Lower lobe of right lung (tissue), 2 donors: ENCODE measurements at places on chromosomes 11 and 22. TPM values are rescaled to one million over a fixed set of nuclear protein-coding genes. Genes with fewer than 3 reads are reported as not detected.

DNA sequence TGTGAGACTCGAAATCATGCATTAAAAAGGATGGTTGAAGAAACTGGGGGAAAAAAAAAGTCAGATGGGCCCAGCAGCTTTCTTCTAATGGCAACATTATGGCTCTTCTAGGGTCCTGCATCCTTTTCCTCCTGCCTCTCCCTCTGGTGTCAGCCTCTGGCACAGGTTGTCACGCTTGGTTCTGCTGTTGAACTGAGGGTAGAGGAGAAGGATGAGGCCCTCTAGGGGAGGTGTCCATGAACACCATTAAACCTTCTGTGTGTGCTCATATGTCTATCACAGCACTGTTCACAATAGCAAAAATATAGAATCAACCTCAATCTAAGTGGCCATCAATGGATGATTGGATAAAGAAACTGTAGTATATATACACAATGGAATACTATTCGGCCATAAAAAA lies 36.0 kb downstream of the BUD13 start:
- no peaks in the 10 kb centered on the region for H3K36me3 ChIP-seq
- H3K4me1 ChIP-seq: peaks cover 1% of the 10 kb centered on the region
- no peaks in the 10 kb centered on the region for H3K27me3 ChIP-seq

GRCh38 chr11:59598961-59599360 lies 16.6 kb downstream of the OSBP start:
- no peak for DNase-seq
- peaks cover 100% of the 10 kb centered on the region for H3K36me3 ChIP-seq
- H3K27ac ChIP-seq: no peak overlapping the region
- no peaks in the 10 kb centered on the region for H3K4me1 ChIP-seq

GRCh38 chr11:1916986-1917522 lies 2.4 kb upstream of the TNNT3 start:
- no peak overlapping the region for H3K27ac ChIP-seq
- no peaks in the 10 kb centered on the region for H3K27me3 ChIP-seq
- no peaks in the 10 kb centered on the region for H3K4me1 ChIP-seq
- H3K4me3 ChIP-seq: no peak overlapping the region

The KIF18A gene
- 2.4 TPM for total RNA-seq

GRCh38 chr11:26086028-26086427 lies 245.9 kb upstream of the ANO3 start:
- H3K4me1 ChIP-seq: no peaks in the 10 kb centered on the region
- no peak overlapping the region for H3K4me3 ChIP-seq
- H3K27me3 ChIP-seq: no peaks in the 10 kb centered on the region
- H3K36me3 ChIP-seq: no peaks in the 10 kb centered on the region
- no peak for DNase-seq

The MUC5B gene
- 57.5 TPM for total RNA-seq

- H3K27ac ChIP-seq: no peak overlapping the region
- no peaks in the 10 kb centered on the region for H3K27me3 ChIP-seq
- peak; percentile 69 for DNase-seq
- no peak overlapping the region for H3K4me3 ChIP-seq
- H3K4me1 ChIP-seq: peaks cover 58% of the 10 kb centered on the region
These were observed 17.1 kb upstream of the MOB2 start for GRCh38 chr11:1503708-1504104.

GRCh38 chr22:39176143-39176713 lies 23.7 kb upstream of the CBX7 start:
- H3K4me1 ChIP-seq: peaks cover 80% of the 10 kb centered on the region
- no peaks in the 10 kb centered on the region for H3K27me3 ChIP-seq
- peak; percentile 70 for DNase-seq
- no peaks in the 10 kb centered on the region for H3K36me3 ChIP-seq
- peak overlapping the region; percentile 86 for H3K27ac ChIP-seq

DNA sequence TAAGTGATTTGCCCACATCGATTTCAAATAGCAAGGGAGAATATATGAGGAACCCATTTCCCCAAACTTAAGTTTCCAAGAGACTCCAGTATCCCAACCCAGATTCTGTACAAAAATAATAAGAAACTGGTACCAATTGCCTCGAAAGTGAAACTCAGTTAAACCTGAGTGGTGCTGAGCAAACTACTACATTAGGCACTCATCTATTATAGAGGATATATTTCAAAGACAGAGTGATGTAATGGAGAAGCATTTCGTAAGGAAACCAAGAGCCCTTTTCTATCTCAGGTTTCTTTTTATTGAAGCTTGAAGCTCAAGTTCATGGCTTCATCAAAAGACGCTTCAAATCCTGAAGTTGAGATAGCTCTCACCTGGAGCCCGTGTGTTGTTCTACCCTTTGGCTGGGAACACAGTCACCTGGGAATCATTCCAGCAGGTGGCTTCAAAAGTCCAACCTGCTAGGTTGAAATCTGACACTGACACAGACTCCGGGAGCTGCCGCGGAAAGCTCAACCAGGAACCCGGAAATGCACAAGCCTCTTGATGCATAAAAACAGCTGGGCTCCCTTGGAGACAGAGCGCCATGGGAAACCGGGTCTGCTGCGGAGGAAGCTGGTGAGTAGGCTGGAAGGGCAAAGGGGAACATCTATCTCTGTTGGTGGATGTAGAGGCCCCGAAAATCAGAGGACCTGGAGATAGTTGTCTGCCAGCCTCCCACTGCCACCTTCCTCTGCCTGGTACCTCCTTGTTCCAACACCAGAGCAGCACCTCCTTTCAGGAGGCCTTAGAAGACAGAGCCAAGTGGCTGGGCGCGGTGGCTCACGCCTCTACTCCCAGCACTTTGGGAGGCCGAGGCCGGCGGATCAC lies at the start of gene C11orf52:
TSS of gene C11orf52 (plus strand) at position 524 of the 867 bp plus-strand sequence. CDS start at position 584, 60 bp downstream.
- no peaks in the 10 kb centered on the region for H3K27me3 ChIP-seq
- peaks cover 22% of the 10 kb centered on the region for H3K4me1 ChIP-seq
- no peaks in the 10 kb centered on the region for H3K36me3 ChIP-seq
- H3K27ac ChIP-seq: peak within 1 kb of the TSS; percentile 82
- H3K4me3 ChIP-seq: peak within 1 kb of the TSS; percentile 41

DNA sequence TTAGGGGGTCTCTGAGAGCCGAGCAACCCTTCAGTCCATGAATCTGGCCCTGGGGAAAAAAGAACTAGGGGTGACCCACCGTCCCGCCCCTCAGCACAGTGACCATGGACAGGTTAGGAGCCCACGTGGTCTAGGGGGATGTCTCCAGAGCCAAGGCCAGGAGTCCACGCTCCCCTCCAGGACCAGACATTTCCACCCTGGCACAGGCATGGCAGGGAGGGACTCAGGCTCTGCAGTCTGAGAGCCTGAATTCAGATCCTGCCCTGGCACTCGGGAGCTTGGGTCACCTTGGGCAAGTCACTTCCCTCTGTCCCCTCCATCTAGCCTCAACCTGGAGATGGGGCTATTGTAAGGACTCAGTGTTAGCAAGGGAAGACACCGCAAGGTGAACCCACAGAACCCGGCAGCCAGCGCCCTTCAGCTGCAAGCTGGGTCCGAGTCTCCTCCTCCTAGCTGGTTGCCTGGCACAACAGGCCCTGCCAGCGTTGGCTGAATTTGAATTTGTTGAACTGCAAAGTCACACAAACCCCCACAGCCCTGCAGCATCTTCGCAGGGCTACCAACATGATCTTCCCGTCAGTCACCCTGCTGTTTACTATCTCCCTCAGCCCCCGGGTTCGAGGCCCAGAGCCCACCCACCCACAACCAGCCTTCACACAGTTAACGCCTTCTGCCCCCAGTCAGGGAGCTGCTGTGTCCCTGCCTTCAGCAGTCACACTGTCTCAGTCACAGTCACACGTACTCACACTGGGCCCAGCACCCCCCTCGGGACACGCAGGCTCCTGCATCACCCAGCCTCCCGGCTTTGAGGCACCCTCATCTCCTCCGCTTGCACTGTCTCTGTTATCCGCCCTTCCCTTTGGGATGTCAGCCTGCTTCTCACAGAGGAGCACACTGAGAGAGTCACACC lies 603 bp upstream of the PDGFB start:
- no peaks in the 10 kb centered on the region for H3K36me3 ChIP-seq
- H3K27ac ChIP-seq: peak overlapping the region; percentile 79
- H3K4me1 ChIP-seq: peaks cover 71% of the 10 kb centered on the region
- no peak for DNase-seq
- H3K27me3 ChIP-seq: peaks cover 34% of the 10 kb centered on the region

The PYGM gene
- 2.6 TPM for total RNA-seq

DNA sequence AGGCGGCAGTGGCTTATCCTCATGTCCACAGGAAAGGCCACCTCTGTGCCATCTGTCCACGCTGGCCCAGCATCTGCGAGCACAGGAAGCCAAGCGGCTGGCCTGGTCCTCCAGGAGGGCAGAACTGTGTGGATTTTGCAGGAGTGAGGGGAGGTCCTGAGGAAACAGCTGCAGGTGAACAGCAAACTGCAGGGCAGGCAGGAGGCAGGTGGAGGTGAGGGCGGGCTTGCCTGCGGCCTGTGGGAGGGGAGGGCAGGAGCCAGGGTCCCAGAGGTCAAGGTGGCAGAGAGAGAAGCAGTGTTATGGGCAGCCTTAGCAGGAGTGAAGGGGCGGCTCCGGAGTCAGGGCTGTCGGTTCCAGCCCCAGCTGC lies 369.7 kb downstream of the SHANK2 start:
- H3K4me3 ChIP-seq: no peak overlapping the region
- no peaks in the 10 kb centered on the region for H3K4me1 ChIP-seq
- no peaks in the 10 kb centered on the region for H3K36me3 ChIP-seq
- DNase-seq: no peak
- H3K27ac ChIP-seq: no peak overlapping the region

The OOSP4B gene
- not detected for total RNA-seq

DNA sequence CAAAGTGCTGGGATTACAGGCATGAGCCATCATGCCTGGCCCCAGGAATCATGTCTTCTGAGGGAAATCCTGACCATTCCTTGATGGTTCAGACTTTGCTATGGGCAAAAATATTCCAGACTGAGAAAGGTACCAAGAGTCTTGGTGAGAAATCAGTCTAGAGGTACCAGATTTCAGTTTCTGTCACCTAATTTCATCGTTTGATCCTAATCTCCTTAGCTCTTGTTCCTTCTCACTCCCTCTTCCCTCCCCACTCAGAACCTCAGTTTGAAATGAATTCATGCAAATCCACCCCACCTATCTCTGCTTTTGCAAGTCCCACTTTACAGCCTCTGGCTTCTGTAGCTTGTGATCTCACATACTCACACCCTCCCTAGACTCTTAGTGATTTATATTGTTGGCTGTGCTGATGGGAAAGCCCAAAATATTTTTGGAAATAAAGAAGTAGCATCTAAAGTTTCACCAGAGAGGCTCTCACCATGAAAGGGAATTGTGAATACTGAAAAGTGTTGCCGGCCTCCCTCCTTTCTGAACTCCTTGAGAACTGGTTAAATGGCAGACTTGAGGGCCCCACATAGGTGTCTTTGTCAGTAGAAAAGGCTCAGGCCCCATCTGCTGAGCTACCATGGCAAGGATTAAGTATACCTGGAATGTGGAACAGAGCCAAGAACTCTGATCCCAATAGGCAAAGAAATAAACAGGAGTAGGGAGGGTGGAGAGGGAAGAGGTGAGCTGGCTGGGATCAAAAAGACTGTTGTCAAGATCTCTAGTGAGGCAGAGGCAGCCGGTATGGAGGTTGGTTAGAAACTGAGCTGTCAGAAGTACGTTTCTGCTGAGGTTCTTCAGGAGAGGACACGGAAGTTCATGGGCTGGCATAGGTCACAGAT lies 190.5 kb upstream of the MTMR2 start:
- DNase-seq: no peak
- no peak overlapping the region for H3K4me3 ChIP-seq
- H3K27ac ChIP-seq: no peak overlapping the region
- no peaks in the 10 kb centered on the region for H3K27me3 ChIP-seq

- no peak for DNase-seq
- H3K27ac ChIP-seq: no peak overlapping the region
These were observed 1.3 kb downstream of the CABP2 start for GRCh38 chr11:67521924-67522323.

- H3K36me3 ChIP-seq: no peaks in the 10 kb centered on the region
- no peaks in the 10 kb centered on the region for H3K4me1 ChIP-seq
- DNase-seq: no peak
- H3K27me3 ChIP-seq: no peaks in the 10 kb centered on the region
- no peak overlapping the region for H3K27ac ChIP-seq
These were observed 1.7 kb upstream of the OR9G4 start for GRCh38 chr11:56750190-56750589.

DNA sequence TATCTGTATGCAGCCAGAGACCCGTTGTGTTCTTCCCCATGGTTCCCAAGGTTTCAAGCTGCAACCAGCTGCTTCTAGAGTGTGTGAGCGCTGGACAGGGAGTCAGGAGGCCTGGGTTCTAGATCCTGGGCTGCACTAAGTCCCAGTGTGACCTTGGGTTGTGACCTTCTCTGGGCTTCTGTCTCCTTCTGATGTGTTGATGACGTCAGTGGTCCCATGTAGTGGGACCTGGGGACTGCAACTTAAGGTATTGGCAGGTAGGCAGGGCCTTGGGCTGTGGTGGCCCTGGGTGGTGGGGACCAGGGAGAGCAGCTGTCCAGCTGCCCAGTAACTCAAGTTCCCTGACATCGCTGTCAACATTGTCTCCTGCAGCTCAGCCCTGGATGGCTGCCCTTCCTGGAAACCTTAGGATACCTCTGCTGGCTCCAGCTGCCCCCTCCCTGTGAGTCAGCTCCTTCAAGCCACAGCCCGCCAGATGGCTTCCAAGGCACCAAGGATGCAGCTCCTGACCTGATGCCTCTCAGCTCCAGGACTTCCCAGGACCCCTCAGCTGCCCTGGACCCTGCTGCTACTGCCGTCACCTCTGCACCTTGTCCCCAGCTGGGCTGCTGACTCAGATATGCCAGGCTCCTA lies 1.3 kb upstream of the PVALB start:
- no peak for DNase-seq
- peaks cover 14% of the 10 kb centered on the region for H3K4me1 ChIP-seq
- no peak overlapping the region for H3K4me3 ChIP-seq
- H3K27me3 ChIP-seq: peaks cover 76% of the 10 kb centered on the region
- H3K36me3 ChIP-seq: no peaks in the 10 kb centered on the region

The PLAAT2 gene
- 2.9 TPM for total RNA-seq

- H3K36me3 ChIP-seq: peaks cover 14% of the 10 kb centered on the region
- no peak overlapping the region for H3K27ac ChIP-seq
- no peaks in the 10 kb centered on the region for H3K4me1 ChIP-seq
- H3K27me3 ChIP-seq: no peaks in the 10 kb centered on the region
These were observed 37.1 kb downstream of the KCNQ1OT1 start for GRCh38 chr11:2662430-2663299.

- no peaks in the 10 kb centered on the region for H3K27me3 ChIP-seq
- no peak overlapping the region for H3K4me3 ChIP-seq
- no peak for DNase-seq
- H3K27ac ChIP-seq: no peak overlapping the region
- peaks cover 58% of the 10 kb centered on the region for H3K36me3 ChIP-seq
These were observed 28.9 kb downstream of the AP1B1 start for GRCh38 chr22:29359469-29359868.

GRCh38 chr11:16902182-16902581 lies 112.0 kb downstream of the PLEKHA7 start:
- H3K27me3 ChIP-seq: no peaks in the 10 kb centered on the region
- peaks cover 9% of the 10 kb centered on the region for H3K4me1 ChIP-seq
- no peak overlapping the region for H3K4me3 ChIP-seq
- DNase-seq: no peak
- no peaks in the 10 kb centered on the region for H3K36me3 ChIP-seq
- H3K27ac ChIP-seq: no peak overlapping the region

The GPHA2 gene
- total RNA-seq: not detected

The MS4A7 gene
- total RNA-seq: 315 TPM
